ENCODE measurements at places on chromosomes 11 and 22.

GRCh38 chr11:100816823-100817222 lies 129.7 kb downstream of the ARHGAP42 start:
- no peak for DNase-seq

DNA sequence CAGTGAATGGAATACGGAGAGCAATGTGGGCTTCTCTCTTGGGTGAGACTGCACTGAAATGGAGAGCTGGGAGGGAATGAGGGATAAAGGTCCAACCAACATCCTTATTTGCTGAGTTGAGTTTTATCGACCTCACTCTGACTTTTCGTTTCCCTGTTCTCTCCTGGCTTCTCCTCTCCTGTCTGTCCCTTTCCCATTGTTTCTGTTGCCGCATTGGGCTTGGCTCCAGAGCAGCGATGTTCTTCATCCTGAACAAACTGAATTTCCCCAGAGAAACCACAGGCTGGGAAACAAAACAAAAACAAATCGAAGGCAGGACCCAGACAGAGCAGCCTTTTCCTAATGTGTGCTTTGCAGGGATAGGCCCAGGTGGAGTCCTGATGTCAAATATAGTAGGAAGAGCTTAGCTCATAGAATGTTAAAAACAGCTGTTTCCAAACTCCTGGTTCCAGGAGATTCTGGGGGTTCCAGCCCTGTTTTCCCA lies 30.0 kb downstream of the MOV10L1 start:
- DNase-seq: no peak

GRCh38 chr22:49460592-49461281 lies 366.9 kb downstream of the BRD1 start:
- DNase-seq: no peak

DNA sequence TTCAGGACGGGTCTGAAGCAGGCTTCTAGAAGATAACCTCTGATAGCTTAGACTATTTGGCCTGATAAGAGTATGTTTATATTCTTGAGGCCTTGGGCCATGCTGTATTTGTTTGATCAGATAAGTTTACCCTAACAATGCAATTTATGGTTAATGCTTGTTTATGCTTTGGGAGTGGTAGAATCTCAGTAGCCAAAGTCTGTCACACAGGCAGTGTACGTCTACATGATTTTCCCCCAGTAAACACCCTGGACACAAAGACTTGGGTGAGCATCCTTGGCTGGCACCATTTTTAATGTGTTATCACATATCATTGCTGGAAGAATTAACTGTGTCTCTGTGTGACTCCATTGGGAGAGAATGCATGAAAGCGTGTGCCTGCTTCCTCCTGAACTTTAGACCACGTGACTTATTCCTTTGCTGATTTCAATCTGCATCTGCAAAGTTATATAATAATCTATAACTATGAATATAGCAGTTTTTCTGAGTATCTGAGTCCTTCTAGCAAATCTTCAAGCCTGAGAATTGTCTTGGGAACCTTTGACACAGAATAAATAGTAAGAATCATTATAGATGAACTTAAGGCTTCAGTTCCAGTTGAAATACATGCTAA lies 172.4 kb downstream of the CASP12 start:
- DNase-seq: no peak

DNA sequence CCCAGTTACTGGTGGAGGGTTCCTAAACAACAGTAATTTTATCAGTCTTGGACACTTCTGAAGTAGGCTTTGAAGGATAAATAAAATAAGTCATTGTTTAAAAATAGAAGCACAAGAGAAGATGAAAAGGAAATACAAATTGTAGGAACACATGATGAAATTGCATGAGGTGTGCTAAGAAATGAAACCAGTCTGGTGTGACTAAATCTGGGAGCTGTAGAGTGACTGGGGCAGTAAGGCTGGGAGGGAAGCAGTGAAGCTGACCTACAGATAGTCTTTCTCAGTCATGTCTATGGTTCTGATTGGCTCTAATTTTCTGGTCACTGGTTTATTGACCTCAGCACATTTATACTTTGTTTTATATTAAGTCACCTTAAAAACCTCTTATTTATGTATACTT lies 139.1 kb downstream of the SLC17A6 start:
- no peak for DNase-seq

GRCh38 chr22:17479135-17479534 lies 84.2 kb upstream of the SLC25A18 start:
- no peak for DNase-seq

DNA sequence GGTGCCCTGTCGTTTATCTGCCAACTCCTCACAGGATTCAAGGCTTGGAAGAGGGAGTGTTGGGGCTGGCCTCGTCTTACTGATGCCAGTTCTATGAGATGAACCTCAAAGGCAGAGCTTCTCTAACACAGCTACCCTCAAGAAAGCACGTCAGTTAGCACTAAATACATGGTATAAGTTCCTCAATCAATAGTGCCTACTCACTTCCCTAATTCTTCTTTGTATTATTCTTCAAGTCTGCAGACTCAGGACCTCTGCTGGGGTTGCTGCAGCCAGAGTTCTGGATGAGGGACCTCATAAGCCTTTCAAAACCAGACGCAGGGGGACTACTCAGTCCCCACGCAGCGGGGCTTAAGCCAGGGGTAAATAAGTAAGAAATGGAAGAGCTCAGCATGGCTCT lies 118.3 kb downstream of the VPREB1 start:
- no peak for DNase-seq

DNA sequence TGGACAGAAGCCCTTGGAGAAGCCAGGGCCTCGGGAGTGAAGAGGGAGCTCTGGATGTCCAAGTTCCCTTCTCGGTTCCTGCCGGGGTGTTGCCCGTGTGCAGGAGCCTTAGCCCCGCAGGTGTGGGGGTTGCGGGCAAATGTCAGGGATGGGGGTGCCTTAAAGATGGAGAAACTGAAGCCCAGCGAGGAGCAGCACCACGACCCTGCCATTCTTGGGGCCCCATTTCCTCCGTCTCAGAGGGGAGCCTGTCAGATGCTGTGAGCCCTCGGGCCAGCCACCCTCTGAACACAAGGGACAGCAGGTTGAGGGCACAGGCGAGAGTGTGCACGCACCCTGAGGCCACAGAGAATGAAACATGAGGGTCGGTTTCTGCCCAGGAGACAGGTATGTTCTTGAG lies 6.3 kb downstream of the OSBPL5 start:
- DNase-seq: no peak

GRCh38 chr22:36068776-36069344 lies 40.2 kb upstream of the RBFOX2 start:
- no peak for DNase-seq

GRCh38 chr11:70489276-70489675 lies 90.9 kb downstream of the CTTN start:
- DNase-seq: no peak

DNA sequence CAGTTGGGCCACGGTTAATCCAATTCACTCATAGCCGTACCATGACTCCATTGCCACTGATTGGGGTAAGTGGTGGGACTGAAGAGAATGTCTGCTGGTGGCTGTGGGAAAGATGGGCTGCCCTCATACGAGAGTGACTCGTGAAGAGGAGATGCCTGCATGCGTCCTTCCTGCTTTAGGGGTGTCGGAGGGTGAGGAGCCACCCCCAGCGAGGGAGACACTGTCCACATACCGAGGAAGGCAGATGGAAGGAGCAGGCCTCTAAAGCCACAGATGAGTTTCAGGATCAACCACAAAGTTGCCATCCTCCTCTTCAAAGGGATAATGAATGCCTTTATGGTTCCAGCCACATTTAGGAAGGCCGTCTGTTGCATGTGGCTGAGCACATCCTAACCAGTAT lies 83.2 kb downstream of the GRIK4 start:
- no peak for DNase-seq

GRCh38 chr11:124278261-124278660 lies 22.1 kb downstream of the OR8G5 start:
- DNase-seq: no peak

- DNase-seq: no peak
Measured at GRCh38 chr11:20000351-20001134, 159.7 kb downstream of the DBX1 start.

GRCh38 chr11:45779602-45780001 lies 25.3 kb upstream of the SLC35C1 start:
- no peak for DNase-seq

DNA sequence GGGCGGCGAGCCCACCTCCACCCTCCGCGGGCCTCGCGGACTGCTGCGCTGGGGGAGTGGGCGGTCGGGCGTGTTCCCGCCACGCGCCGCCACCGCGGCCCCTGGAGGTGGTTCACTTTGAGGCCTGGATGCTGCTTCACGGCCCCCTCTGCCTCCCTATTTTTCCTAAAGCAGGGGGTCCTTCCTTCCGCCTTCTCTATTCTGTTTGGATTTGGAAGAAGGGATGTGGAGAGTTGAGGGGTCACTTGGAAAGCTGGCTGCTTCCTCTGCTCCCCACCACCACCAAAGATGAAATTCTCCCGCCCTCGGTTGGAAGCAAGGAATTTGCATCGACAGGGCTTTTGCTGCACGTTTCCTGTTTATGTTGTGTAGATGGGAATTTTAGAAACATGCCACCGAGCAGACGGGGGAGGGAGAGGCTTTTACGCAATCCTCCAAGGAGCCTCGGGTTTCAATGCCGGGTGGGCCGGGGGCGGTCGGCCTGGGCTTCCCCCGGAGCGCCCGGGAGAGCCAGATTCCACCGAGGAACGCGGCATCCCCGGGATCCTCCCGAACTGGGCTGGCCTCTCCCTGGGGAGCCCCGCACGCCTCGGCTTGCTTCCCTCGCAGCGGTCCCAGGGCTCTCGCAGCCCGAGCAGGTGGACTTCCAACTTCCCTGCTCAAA lies 403 bp upstream of the SBF2 start:
- no peak for DNase-seq

DNA sequence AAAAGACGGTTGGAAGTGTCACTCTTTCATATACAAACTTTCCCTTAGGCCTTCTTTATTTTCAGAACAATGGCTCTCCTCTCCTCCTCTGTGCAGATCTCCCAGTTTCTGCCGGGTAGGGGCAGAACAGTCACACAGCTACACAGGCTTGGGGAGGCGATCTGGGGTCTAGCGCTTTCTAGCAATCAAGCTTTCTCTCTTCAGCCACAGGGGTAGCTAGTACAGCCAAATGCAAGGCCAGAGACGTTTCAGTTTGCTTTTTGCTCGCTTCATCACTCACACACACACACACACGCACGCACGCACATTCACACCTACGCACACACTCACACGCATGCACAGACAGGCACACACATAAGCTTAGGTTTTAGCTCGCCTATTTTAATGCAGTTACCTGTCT lies 104.3 kb downstream of the SPATA19 start:
- no peak for DNase-seq

- no peak for DNase-seq
Measured at GRCh38 chr22:42343531-42344081, 73.2 kb upstream of the TCF20 start.

GRCh38 chr11:127632546-127632945 lies 632.0 kb upstream of the KIRREL3 start:
- DNase-seq: no peak

DNA sequence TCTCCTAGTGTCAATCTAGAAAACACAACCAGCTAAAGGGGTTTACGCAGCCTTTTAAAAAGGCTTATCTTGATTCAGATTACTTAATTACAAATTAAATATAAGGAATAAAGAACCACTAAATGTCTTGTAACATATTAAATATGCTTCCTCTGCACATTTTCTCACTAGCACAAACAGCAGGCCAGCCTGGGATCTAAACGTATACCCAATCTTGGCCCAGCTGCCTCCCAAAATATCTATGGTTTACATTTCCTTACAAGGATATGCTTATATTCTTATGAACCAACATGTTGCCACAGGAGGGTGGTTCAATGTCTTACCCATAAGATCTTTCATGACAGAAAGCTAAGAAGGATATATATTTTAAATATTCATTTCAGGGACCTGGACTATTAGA lies 7.7 kb downstream of the LGR4 start:
- DNase-seq: no peak

DNA sequence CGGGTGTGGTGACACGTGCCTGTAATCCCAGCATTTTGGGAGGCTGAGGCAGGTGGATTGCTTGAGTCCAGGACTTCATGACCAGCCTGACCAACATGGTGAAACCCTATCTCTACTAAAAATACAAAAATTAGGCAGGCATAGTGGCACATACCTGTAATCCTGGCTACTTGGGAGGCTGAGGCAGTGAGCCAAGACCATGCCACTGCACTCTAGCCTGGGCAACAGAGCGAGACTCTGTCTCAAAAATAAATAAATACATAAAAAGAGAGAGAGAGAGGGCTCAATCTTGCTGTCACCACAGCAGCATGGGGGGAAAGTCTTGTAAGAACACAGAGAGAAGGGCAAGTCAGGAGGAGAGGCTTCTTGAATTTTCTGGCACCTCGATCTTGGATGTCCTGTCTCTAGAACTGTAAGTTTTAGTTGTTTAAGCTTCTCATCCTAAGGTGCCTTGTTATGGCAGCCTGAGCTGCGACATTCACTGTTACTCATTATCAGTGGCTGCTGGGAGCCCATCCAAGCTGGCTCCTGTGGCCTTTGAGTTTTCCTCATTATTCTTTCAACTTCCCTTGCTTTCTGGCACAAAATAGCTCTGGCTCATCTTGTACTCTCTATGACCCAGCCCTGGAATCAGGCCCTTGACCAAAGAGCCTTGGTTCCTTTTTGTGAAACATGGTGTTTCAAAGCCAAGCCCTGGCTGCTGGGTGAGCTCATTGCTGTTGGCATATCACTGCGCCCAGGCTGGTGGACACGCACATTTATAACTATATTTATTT lies 8.0 kb upstream of the PSMC3 start:
- DNase-seq: no peak

- DNase-seq: peak; percentile 57
Measured at GRCh38 chr22:23696326-23696851, 5.6 kb downstream of the RGL4 start.

DNA sequence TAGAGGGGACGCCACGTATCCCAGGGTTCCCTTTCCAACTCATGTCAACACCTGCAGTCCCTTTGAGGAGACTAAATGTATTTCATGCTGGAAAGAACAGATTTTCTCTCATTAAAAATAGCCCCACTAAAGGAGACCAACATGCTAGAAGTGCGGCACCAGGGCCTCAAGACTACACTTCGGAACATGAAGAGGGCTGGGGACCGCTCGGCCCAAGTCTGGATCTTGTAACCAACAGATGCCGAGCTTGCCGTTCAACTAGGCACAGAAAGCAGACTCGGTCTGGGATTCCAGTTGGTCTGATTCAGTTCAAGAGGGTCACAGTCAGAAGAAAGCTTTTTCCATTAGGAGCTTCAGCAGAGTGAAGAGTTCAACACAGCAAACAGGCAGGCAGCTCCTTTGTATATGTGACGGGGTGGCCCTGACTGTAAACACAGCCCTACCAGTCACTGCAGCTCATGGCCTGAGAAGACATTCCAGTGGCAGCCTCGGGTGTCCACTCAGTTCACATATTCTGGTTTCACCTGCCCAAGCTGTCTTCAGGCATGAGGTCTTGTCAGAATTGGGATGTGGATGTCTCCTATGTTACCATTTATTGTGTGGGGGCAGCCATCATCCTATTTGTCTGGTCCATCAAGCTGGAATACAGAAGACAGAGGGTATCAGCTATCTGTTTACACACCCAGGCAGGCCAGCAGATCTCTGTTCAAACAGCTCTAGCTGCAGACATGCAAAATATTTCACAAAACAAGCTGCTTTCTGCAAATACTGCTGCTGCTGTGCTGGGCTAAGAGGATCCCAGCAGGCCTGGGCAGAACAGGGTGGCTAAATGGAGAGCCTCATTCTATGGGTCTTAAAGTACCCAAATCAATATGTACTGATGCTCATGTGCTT lies 8.8 kb downstream of the RIC8A start:
- no peak for DNase-seq

- no peak for DNase-seq
Measured at GRCh38 chr11:69260622-69261021, 33.3 kb upstream of the MYEOV start.

Data from stimulated activated CD8-positive, alpha-beta memory T cell treated with anti-CD3 and anti-CD28 coated beads, Interleukin-2, amount 100 ng/mL, for 1 hour (primary cell).